ENCODE measurements at places on chromosomes 5 and 9.

DNA sequence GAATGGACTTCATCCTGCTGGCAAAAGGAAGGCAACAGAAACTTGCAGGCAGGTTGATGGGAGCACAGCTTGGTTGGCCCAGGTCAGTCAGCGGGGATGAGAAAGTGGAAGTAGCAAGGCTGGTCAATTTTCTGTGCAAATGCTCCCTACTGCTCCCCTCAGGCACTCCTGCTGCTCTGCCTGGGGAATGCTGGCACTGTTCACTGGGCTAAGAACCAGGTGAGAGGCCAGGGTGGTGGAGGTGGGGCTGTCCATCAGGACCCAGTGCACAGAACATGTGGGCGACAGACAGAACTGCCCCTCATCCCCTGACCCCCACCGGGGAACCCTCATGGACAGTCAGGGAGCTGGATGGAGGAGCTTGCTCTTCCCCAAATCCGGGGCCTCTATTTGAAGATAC, 593.1 kb downstream of the IRX1 start:
- no peak for DNase-seq

- no peak for DNase-seq
Measured at GRCh38 chr5:172861461-172861860, 27.4 kb downstream of the ERGIC1 start.

- DNase-seq, result no peak
Measured at GRCh38 chr9:95512709-95513095, 4.1 kb downstream of the PTCH1 start.

- DNase-seq, result no peak
Measured at GRCh38 chr5:28896949-28897348, 1858.6 kb upstream of the CDH9 start.

- peak; percentile 53 for DNase-seq
Measured at GRCh38 chr5:179974946-179975712, 67.4 kb upstream of the TBC1D9B start.

DNA sequence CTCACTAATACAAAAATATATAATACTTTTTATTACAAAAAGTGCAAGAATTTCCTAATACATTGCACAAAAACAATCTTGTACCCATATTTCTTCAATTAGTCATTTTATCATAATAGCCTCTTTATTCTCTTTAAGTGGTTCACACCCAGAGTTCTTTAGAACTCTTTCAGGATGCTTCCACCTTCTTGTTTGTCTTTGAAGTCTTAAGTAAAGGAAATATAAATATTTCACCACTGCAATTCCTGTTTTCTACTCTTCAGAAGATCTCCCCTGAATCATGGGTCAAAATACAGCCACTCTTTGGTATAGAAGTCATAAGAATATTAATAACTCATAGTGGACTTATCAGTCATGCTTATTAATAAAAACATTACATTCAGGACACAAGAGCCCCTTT, 293.0 kb downstream of the ATPSCKMT start:
- DNase-seq, result no peak

- DNase-seq, result no peak
Measured at GRCh38 chr5:1784197-1785050, 15.2 kb downstream of the MRPL36 start.

DNA sequence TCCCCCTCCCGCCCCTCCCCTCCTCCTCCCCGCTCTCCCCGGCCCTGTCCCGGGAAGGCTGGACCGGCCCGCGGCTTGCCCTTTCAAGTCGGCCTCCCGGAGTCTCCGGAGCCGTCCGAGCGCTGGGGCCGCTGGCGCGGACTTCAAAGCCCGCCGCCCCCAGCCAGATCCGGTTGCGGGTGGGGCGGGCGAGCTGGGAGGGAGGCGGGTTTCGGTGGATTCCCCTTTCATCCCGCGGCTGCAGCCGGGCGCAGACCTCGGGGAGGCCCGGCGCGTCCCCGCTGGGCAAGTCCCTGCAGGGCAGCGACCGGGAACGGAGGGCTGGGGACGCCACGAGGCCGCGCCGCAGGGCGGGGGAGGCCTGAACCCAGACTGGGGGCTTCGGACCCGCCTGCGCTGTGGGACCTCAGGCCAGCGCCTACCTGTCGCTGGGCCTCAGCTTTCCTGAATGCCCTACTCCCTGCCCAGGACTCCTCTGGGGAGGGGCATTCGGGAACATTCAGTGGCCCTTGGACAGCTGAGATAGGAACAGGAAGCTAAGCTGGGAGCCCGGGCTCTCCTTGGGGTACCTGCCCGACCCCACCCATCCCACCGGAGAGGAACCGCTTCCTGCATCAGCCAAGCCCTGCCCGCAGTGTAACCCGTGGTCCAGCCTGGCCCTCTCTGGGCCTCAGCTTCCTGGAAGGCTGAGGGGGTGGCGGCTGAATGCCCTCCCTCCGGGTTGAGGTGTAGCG, 23.4 kb downstream of the C9orf50 start:
- DNase-seq, result peak; percentile 79

DNA sequence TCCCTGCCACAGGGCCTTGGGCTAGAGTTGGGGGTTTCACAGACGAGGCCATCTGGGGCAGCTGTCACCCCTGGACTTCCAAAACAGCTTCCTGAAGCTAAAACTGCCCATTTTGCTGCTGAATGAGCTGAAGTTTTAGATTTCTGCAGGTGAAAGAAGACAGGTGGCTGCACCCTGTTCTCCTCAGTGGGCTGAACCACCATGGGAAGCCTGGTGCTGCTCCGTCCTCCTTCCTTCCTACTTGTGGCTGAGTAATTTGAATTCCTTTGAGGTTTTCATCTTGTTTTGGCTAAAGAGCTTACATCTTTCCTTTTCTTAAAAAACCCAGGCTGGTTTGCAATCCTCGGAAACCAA, 5.3 kb downstream of the NKD2 start:
- no peak for DNase-seq

DNA sequence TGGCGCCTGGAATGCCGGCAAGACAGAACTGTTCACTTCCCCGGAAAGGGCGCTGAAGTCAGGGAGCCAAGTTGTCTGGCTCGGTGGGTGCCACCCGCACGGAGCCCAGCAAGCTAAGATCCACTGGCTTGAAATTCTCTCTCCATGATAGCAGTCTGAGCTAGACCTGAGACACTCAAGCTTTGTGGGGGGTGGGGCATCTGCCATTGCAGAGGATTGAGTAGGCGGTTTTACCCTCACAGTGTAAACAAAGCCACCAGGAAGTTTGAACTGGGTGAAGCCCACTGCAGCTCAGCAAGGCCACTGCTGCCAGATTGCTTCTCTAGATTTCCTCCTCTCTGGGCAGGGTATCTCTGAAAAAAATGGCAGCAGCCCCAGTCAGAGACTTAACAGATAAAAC, 277.4 kb downstream of the SLCO4C1 start:
- DNase-seq, result no peak
